ENCODE measurements at places on chromosomes 2 and 18.

GRCh38 chr2:135009339-135009738, 37.9 kb downstream of the MAP3K19 start:
- no peak for DNase-seq

GRCh38 chr2:98091738-98092137, 4.8 kb downstream of the VWA3B start:
- DNase-seq, result no peak

GRCh38 chr2:112149866-112150435, 11.8 kb downstream of the FBLN7 start:
- no peak for DNase-seq

GRCh38 chr2:12316476-12316875, 400.3 kb upstream of the TRIB2 start:
- DNase-seq, result no peak

- DNase-seq, result no peak
Measured at GRCh38 chr2:104853534-104854497, at the start of gene POU3F3. Gene POU3F3, plus strand, starts transcription at chr2:104854115. Its CDS starts 1,396 bp downstream, at chr2:104855511.

- DNase-seq, result no peak
Measured at GRCh38 chr2:163812926-163813520, 77.2 kb upstream of the FIGN start.

All from AG09309 (cell line).